ENCODE measurements at places on chromosomes 1 and 21.
A peak's percentile ranks its signal among the peaks of the same experiment; 100 is the strongest.

DNA sequence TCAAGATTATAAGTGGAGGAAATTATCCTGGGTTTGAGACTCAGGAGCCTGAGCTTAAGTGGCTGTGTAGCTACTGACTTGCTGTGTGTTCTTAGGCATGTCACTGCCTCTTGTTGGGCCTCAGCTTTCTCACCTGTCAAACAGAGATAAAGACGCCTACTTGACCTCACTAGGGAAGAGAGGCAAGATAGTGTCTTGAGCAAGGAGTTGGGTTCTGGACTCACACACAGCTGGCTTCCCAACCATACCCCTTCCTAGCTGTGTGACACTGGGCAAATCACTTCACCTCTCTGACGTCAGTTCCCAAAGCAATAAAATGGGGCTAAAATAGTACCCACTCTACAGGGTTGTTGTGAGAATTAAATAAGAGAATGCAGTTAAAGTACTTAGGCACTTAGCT is 11.6 kb upstream of the EPB41 start:
- no peak for DNase-seq

DNA sequence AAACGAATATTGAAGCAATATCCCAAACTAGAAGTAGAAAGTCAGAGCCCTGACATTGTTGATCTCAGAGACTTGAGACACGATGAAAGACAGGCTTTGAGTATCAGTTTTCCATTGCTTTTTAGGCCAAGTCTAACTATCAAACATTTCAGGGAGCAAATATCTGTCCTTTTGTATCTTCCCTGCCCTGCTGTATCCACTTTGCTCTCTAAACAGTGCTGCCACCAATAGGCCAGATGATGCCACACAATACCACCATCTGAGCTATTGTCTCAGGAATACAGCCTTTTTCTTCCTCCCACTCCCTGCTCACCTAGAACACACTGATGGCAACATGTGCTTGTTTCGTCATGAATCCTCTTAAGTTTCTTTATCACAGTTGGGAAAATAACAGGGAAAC is 62.6 kb upstream of the SPAG17 start:
- DNase-seq: no peak

GRCh38 chr1:192588546-192588945 is 13.0 kb downstream of the RGS1 start:
- no peak for DNase-seq

DNA sequence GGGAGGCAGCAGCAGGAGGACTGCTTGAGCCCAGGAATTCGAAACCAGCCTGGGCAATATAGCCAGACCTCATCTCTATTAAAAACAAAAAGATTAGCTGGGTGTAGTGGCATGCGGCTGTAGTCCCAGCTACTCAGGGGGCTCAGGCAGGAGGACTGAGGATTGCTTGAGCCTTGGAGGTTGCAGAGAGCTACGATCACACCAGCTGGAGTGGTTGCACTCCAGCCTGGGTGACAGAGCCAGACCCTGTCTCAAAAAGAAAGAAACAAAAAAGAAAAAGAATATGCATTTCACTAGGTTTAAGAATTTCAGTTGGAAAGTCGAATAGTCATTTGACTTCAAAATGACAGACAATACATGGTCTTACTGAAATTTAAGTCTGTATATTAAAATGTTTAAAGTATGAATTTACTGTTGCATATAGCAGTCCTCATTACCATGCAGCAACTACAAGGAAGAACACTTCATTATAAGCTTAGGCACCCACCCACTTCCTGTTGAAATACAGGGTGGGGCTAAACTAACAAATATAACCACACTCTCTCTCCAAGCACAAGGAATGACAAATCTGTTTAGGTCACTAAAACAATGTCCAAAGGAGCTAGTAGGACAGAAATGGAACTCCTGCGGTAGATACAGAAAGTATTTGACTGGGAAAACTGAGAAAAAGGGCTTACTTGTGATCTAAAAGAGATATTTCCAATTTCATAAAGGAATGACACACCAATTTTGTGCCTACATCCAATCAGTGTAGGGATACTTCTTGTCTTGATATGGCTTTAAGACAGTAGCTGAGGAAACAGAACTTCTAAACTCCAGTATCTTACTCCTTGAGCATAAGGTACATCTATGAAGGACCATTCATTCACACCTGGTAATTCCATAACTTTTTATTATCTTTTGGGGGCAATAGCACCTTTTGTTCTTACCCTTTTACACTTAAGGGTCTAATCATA is 44.1 kb downstream of the GPR3 start:
- no peak for DNase-seq

DNA sequence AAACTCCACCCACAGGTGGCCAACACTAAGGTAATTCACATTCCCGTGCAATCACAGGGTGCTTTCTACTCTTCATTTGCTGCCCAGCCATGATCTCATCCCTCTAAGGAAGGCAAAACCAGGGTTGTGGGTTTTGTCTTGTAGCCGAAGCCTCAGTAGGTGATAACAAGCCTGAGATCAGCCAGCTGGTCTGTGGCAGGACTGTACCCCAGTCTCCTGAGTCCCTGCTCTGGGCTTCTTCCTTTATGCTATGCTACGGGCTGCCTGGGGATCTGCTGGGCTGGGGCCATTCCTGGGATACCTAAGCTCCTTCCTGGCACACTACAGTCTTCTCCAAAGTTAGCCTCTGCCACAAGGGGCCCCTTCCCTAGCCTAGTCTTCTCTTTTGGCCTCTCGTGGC is 9.8 kb downstream of the PPFIA4 start:
- no peak for DNase-seq

DNA sequence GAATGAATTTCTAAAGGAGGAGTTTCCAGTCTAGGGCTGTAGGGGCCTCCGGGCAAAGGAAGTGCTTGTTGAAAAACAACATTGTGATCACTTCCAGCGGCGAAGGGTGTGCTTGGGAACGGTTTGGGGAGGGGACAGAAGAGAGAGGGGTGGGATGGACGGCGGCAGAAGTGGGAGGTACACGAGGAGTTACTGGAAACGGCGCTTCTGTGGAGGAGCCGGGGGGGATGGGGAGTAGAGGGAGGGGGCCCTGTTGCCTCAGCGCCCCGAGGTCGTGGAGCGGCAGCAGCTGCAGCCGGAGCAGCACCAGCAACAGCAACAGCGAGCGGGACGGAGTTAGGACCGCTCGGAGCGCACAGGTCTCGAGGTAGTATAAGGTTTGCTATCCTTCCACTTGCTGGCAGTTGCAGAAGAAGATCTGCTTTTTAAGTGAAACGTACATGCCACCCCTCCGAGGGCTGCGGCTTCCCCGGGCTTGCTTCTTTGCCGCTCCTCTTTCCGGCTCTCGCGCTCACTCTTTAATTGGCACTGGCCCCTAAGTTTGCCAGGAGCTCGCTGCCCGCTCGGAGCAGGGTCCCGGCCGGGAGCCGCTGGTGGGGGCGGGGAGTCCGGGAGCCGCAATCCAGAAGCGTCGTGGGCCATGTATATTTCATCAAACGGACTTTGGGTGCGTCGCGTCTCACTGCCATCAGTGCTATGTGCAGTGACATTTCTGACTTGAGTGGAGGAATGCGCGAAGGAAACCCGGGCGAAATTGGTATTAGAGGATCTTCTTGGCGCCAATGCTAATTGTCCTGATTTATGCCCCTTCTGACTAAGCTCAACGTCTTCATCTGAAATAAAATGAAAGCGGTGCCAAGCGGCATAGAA is 771 bp upstream of the NTNG1 start:
- peak; percentile 6 for DNase-seq

- DNase-seq: peak; percentile 39
Measured at GRCh38 chr21:34351786-34352241, 12.0 kb upstream of the KCNE2 start.

DNA sequence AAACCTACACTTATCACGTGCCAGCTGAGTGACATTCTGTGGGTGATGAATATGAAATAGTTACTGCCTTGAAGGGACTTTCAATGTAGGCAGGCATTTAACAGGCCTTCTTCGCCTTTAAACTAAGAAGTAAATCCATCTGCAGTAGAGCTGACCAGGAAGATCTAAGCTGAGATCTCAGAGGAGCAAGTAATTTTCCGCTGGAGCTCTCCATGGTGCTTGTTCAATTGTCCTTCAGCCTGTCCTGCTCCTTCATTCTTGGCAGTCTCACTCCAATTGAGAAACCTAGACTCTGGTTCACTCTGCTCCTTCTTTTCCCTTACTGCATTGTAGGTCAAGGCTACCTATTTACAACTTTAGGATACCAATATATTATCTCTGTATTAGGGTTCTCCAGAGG is 183.5 kb downstream of the HMCN1 start:
- no peak for DNase-seq

- no peak for DNase-seq
Measured at GRCh38 chr1:58699011-58699762, 675 bp downstream of the MYSM1 start.

DNA sequence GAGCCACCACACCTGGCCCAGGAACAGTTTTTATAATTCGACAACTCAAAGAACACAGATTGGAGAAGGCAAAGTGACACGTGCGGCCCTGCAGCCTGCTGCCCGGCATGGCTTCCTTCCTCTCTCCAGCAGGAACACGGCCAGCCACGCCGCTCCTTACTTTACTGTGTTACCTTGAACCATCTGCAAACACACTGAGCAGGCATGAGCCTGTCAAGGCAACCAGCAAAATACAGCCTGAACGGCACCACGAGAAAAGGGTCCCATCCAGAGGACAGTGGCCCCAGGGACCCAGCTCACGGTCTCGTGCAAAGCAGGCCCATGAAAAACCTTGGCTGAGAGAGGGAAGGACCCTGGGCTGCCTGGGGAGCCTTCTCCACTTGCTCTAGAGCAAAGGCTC is 38.8 kb downstream of the NPHP4 start:
- no peak for DNase-seq

GRCh38 chr1:146039844-146040194 is 18.3 kb upstream of the HJV start:
- DNase-seq: no peak

DNA sequence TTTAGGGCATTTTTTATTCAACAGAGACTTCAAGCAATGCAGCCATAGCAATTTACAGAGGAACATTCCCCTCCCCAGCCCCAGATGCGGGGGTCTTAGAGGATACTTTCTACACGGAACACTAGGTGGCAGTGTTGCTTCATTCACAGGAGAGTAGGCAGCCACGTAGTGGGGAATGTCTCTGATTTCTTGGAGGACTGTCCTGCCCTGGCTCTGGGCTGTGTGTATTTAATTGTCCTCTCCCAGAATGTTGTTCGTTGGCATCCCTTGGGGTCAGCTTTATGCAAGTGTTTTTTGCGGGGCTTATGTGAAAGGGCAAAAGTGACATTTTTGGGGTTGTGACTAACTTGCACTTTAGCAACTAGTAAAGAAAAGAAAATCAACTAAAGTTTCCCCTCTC is 96.9 kb downstream of the PAPPA2 start:
- DNase-seq: peak; percentile 38

DNA sequence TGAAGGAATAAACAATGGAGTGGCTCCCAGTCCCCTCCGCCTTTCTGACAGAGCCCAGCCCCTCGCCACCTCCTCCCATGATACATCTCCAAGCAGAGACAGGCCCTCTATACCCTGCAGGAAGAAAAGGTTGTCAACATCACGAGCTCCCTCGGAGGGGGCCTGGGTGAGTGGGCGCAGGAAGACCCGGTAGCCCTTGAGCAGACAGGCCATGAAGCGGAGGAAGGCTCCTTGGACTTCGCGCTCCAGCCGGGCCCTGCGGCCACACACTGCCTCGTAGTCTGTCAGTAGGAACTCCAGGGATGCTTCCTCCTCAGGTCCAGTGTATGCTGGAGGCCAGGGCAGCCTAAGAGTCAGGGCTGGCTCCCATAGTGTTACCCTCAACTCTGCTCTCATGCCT is 7.0 kb downstream of the DENND4B start:
- DNase-seq: no peak

- no peak for DNase-seq
Measured at GRCh38 chr1:211830055-211830327, 572 bp downstream of the LPGAT1 start.

DNA sequence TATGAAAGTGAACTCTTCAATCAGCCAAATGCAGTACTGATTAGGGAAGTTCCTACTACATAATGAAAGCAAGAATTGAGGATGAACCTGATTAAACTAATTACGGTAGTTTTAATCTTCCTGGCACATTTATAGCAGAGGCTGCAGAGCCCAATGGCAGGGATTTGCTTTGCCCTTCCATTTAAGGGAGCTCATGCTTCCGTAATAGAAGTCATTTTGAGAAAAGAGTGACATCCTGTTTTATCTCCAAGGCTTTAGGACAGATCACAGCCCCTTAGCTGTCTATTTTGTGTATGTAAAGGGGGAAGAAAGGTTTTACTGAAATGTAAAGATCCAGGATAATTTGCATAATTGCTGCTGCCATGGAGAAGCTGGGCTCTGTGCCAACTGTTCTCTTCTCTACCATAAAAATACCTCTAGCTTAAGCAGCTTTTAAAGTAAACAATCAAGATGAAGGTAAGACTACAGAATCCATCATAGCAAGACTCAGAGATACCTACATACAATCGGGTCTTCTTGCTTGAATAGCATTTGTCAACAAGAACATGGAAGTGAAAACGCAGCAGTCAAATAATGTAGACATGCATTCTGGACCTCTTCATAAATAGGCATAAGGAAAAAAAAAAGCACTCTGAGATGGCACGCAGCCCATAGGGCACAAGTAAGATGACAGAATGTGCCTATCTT is 62.5 kb downstream of the ASH1L start:
- peak; percentile 28 for DNase-seq

GRCh38 chr1:36821386-36821785 is 212.9 kb downstream of the GRIK3 start:
- DNase-seq: no peak

DNA sequence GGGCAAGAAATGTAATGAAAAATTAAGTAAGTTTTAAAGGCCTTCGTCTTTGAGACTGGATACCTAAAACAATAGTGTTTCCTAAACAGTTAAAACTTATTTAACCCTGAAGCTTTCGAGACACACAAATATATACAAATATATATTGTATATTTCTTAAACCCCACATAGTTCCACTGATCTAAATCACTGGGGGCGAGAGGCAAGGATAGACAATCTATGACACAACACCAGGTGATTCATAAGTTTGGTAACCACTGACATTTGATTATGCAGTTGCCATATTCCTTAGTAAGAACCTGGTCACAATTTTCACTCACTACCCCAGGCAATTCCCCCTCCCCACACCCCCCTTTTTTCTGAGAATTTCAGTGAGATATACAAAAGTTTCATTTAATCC is 55.3 kb upstream of the BOLA1 start:
- DNase-seq: peak; percentile 71

DNA sequence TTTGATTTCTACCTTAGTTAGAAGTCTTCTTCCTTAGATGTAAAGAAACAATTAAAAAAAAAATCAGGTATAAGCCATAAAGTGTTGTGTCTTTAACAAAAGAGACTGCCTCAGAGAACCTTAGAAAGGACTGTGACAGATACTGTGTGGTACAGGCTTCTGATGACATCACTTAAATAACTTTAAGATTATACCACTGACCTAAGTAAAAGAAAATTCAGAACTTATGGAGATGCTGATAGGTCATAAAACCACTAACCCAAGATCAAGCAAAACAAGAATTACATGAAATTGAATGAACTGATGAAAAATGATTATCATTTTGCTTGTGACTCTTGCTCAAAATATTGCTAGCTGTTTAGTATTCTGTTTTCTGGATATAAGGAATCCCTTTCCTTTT is 220.8 kb downstream of the NRIP1 start:
- DNase-seq: no peak
